Posterior vena cava (tissue), 2 donors: ENCODE measurements at places on chromosomes 7 and 10. TPM values are rescaled to one million over a fixed set of nuclear protein-coding genes. Genes with fewer than 3 reads are reported as not detected.

DNA sequence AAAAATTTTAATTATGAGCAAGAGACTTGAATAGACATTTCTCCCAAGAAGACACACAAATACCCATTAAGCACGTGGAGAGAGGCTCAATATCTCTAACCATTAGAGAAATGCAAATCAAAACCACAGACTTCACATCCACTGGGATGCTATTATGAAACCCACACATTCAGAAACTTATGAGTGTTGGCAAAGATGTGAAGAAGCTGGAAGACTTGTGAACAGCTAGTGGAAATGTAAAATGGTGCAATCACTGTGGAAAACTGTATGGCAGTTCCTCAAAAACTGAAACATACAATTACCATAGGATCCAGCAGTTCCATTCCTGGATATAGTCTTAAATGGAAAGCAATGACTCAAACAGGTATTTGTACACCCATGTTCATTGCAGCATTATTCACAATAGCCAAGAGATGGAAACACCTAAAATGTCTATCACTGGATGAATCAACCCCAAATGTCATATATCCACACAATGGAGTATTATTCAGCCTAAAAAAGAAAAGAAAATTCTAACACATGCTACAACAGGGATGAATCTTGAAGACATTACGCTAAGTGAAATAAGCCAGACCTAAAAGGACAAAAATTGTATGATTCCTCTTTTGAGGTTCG, 53.5 kb upstream of the FRMD4A start:
- no peak for DNase-seq

CTAGE4 gene
- total RNA-seq, result 0.29 TPM

DNA sequence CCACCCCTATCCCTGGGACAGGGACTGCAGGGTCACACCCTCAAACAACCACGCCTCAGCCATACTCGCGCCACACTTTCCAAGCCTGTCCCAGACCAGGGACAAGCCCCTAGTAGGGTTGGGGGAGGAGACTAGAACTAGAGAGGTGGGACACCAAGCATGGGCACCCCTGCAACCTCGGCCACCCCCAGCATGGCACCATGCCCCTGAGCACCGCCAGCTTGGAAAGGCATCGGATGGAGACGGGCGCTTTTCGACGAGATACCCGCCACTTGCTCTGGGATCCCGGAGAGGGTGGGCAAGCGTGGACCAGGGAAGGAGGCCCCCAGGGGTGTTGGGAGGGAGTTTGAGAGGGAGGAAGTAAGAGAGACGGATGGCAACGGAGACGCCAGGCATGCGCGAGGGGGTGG, 13.1 kb upstream of the KMT2E start:
- no peak for DNase-seq

DNA sequence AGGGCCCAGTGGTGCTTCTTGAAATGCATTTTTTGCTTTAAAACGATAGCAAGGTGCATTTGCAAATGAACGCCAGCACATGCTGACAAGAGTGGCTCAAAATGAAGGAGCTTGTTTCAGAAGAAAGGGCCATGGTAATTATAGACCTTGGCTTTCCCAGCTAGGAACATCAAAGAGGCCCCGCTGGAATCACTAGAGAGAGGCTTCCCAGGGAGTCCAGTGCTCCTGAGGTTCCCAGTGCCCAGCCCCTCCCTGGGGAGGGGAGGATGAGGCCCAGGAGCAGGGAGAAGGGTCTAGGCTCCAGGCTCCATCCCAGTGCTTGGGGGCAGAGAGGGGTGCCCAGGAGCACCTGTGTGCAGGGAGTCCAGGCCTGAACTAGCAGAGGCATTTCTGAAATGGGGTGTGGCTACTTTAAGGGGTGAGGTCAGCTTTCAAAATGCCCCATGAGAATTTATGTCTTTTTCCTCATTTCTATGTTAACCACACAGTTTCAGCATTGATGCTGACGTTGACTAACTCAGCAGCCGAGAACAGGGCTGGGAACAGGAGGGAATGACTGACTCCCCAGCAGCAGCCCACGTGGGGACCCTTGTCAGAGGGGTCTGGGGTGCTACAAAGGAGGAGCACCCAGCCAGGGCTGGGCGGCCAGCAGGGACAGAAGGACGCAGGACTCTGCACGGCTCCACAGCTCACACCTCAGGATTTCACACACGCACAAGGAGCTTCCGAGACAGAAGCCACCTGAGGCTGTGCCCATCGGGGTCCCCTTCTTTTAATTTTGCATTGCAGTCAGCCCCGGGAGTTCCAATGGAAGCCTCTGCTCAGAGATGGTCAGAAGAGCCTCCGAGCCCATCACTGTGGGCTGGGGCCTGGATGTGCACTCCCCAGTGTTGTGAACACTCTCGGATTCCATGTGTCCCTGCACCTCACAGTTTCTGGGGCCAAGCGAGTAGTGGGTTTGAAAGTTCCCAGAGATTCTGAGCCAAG, 570.2 kb downstream of the PTPRN2 start:
- DNase-seq, result peak; percentile 63

OR2A12 gene
- not detected for total RNA-seq

MYOZ1 gene
- 3.3 TPM for total RNA-seq

HOXA9 gene
- total RNA-seq, result 7.4 TPM
